Daoy (cell line): ENCODE measurements at places on chromosomes 2 and 18. TPM values are rescaled to one million over a fixed set of nuclear protein-coding genes. Genes with fewer than 3 reads are reported as not detected.

GRCh38 chr2:72815655-72816278 is 10.1 kb downstream of the EXOC6B start:
- DNase-seq, result no peak

DNA sequence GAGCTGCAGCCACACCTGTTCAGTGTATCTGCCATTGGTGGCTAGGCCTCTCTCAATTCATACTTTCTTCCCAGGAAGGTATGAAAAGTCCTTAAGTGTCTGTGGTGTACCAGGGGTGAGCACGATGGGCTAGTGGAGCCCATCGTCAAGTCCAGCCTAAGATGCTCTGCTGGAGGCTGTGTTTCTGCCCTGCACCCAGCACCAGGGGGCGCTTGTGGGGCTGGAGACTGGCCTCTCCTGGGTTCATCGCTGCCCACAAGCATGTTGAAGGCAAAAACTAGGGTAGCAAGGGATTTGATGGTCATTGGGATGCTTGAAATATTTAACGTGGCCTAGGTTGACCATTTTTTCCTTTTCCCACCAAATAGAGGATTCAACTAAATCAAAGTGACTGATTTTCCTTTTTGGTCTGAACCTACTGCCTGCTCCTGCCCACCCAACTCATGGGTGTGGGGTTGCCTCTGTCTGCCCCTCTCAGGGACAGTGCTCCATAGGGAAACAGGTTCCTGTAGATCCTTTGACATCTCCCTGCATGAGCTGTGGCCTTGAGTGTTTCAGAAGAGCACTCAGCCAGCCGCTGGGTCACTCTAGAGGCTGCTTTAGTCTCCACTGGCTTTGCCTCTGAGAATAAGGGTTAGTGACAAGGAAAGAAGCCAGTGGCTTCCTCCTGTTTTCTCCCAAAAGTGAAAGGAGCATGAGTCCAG is 59.0 kb downstream of the TPGS2 start:
- no peak for DNase-seq

GRCh38 chr2:181575024-181575649 is 81.8 kb downstream of the CERKL start:
- no peak for DNase-seq

- peak; percentile 68 for DNase-seq
Measured at GRCh38 chr2:529424-529823, 147.8 kb downstream of the TMEM18 start.

DNA sequence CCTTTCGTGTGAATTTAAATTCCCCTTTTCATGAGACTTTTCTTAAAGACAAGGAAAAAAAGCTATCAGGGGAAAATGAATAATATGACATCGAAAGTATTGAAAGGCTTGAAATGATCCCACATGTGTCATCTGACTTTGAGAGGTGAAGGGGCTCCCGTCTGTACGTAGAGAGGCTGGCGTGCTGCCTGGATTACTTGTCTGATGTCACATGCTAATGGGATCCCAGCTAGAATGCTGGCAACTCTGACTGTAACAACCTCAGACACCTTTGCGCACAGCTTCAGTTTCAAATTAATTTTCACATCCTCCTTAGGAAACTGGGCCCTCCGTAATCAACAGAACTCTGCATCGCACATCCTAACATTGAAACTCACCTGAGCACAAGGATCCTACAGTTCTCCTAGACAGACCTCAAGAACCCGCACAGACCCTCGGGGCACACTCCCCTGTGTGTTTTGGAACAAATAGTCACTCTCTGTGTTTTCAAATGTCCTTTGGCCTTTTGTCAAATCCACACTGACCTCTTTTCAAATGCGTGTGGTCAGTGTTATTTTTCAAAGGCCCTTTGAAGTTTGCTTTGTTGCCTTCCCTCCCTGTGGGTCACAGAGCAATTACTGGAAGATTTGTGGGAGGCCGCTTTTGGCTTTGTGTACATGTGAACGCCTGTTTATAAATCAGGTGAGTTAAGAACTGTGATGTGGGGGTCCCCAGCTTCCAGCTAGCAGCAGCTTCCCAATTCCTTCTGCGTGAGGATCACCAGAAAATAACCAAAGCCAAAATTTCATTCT is 65.9 kb downstream of the IL1R2 start:
- DNase-seq, result no peak

- DNase-seq, result no peak
Measured at GRCh38 chr18:39521164-39521563, 1955.6 kb upstream of the CELF4 start.

GRCh38 chr2:231918501-231919330 is 7.5 kb downstream of the NPPC start:
- no peak for DNase-seq

GRCh38 chr2:196086517-196087368 is 18.1 kb upstream of the DNAH7 start:
- DNase-seq, result no peak

DNA sequence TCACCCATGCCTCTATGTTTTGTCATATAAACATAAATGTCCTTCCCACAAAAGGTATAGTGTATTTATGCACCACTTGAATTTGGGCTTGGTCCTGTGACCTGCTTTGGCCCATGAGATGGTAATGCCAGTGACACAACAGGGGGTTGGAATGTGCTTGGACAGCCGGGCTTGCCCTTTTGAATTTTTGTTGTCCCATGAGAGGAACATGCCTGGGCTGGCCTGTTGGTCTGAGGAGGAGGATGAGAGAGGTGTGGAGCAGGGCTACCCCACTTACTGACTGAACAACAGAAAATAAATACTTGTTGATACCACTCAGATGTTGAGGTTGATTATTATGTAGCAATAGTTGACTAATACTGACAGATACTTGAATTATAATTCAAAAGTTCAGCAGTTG is 63.2 kb upstream of the TCF4 start:
- DNase-seq, result no peak

Gene FIGN
- 0.57 and 5.8 TPM in 2 replicates for total RNA-seq

DNA sequence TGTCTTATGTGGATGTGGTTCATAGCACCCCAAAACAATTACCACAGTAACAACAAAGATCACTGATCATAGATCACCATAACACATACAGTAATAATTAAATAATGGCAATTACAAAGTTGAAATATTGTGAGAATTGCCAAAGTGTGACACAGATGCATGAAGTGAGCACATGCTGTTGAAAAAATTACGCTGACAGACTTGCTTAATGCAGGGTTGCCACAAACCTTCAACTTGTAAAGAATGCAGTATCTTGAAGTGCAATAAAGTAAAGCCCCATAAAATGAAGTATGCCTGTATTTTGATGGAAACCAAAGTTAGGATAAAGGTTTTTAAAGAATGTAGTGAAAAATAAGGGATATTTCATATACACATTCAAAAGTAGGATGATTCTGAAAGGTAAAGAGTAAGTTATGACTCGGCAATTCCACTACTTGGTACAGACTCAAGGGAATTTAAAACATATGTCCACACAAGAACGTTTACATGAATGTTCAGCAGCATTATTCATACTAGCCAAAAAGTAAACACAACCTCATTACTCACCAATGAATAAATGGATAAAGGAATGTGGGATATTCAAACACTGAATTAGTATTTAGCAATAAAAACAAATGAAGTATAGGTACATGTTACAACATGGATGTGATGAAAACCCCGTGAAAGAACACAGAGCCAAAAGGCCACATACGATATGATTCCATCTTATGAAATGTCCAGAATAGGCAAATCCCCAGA is 61.6 kb downstream of the SCN9A start:
- peak; percentile 1 for DNase-seq

Gene ST6GAL2
- total RNA-seq, result 13.0 and 21.9 TPM in 2 replicates

- DNase-seq, result no peak
Measured at GRCh38 chr2:165905854-165906253, 47.7 kb downstream of the TTC21B start.

- peak; percentile 26 for DNase-seq
Measured at GRCh38 chr2:91442246-91442905, 2750.9 kb downstream of the RPIA start.

DNA sequence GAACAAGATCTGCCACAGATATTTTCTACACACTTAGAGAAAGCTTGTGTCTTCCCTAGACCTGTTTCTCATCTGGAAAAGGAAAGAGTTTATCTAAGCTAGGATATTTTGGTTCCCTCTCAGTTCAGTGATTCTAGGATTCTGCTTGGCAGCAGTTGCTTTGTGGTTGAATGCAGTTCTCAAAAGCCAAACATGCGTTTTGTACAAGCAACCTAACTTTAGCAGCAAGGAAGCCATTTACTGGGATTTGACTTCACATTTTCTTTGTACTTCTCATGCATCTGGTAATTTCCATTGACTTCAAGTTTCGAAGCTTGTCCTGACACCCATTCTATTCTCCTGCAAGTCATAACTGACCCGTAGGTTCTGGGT is 33.3 kb downstream of the VSNL1 start:
- DNase-seq, result no peak

Gene SMAD7
- total RNA-seq, result 27.6 and 39.4 TPM in 2 replicates

GRCh38 chr18:621291-622043 is 24.7 kb downstream of the CLUL1 start:
- no peak for DNase-seq

DNA sequence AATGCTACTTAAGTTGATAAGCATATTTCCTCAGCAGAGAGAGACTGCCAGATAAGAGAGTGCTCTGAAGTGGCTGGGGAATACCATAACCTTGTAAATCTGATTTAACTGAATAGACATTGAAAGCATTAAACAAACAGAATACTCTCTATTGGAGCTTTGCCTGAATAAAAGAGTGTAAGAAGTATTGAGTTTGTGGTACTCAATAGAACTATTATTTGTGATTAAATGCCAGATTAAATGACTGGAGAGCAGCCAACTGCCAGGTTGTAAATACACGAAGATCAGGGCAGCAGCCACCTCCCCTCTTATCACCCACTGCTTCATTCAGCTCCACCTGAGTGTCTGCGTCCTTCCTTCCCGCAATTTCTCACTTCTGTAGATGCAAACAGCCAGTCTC is 373.6 kb downstream of the DCDC2C start:
- no peak for DNase-seq

Gene GPR39
- total RNA-seq, result 5.5 and 8.1 TPM in 2 replicates

Gene CNRIP1
- total RNA-seq, result 26.1 and 28.9 TPM in 2 replicates

DNA sequence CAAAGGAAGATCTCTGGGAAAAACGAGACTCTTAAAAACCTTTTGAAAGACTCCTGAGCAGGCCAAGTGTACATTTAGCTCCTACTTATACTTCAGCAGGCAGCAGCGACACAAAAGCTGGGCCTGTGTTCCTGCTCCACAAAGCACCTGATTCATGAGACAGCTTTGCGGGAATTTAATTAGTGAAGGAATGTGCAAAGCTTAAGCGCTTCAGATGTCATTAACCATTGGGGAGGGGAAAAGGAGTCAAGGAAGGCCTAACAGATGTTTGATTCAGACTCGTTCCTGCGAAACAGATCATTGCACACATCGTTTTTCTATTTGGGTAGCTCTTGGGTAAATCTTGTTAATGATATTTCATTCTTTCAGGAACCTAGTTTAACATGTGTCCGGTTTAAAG is 125.9 kb downstream of the MAIP1 start:
- DNase-seq, result no peak

Gene TUBA4B
- not detected in 2 replicates for total RNA-seq

DNA sequence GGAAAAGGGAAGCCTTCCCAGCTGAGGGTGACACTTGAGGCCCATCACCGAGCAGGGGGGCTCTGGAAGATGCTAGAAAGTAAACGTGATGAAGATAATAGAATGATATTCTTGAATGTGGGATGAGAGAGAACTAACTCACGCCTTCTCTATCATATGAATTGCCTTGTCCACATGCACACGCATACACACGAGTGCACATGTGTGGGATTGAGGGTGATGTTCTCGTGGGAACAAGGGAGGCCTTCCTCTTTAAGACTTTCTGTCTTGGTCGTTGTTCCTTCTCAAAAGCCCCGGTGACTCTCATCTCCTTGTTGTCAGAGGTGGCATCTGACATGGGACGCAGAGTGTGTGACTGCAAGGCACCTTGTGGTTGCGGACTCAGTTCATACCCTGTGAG is 436.9 kb downstream of the ZNF516 start:
- no peak for DNase-seq

Gene AMER3
- total RNA-seq, result not detected in 2 replicates

Gene CYB5A
- total RNA-seq, result 45.9 and 47.7 TPM in 2 replicates

- no peak for DNase-seq
Measured at GRCh38 chr18:54043484-54044251, 180.8 kb downstream of the MBD2 start.

GRCh38 chr2:57615855-57616556 is 430.6 kb upstream of the VRK2 start:
- no peak for DNase-seq

- peak; percentile 95 for DNase-seq
Measured at GRCh38 chr2:74740741-74741431, 86.8 kb downstream of the SEMA4F start.

Gene WIPF1
- 5.4 and 15.1 TPM in 2 replicates for total RNA-seq

DNA sequence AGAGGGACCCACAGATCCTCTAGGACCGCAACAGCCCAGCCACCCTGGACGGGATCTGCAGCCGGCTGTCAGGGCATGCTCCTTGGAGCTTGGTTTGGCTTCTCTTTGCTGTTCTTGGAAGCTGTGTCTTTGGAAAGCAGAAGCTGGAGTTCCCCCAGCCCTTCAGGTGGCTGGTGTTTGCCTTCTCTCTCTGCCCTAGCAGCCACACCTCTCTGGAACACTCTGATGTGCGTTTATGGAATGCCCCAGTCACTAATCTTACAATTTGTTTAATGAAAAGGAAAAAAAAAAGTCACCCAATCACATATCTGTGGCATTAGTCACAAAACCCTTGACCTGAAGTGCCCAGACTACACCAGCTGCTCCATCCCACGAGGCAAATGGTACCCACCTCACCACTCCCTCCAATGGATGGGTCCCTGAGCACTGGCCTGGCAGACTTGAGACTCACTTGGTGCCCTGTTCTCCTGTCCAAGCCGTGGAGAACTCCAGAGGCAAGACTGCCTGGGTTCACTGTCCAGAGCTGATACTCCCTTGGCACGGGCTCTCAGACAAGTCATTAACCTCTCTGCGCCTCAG is 70.2 kb upstream of the DAPL1 start:
- peak; percentile 40 for DNase-seq

Gene CLASP1
- total RNA-seq, result 13.6 and 21.2 TPM in 2 replicates

- DNase-seq, result no peak
Measured at GRCh38 chr2:4278392-4278791, 575.0 kb downstream of the DCDC2C start.

DNA sequence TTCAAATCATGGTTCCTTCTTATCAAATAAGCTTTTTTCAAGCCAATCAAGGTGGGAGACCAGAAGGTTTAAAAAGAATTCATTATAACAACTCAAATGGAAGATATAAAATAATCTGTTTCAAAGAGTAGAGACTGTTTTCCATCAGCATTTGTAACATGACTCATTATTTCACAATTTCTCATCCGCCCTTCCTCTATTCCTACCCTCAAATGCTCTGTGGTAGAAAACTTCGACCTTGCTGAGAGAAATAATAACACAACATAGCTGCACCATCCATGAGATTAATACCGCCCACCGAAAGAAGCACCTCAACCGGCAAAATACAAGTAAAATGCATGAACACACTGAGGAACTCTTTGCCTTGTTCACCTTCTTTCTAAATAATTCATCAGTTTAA is 2039.2 kb upstream of the CELF4 start:
- DNase-seq, result no peak

Gene UGT1A4
- total RNA-seq, result 0.63 TPM in 1 of 2 replicates, not detected in the other

Gene PNKD
- 25.0 and 36.4 TPM in 2 replicates for total RNA-seq

Gene USP14
- 16.4 and 18.5 TPM in 2 replicates for total RNA-seq
